ENCODE measurements at places on chromosomes 7 and 10. TPM values are rescaled to one million over a fixed set of nuclear protein-coding genes. Genes with fewer than 3 reads are reported as not detected.

TDRD1 gene
- polyA plus RNA-seq, result 0.13 TPM

C10orf67 gene
- polyA plus RNA-seq, result not detected

MRPL43 gene
- polyA plus RNA-seq, result 88.7 TPM

EBF3 gene
- polyA plus RNA-seq, result 71.1 TPM

All from hindlimb muscle (tissue), 1 donor.